ENCODE measurements at places on chromosomes 3 and 15.

DNA sequence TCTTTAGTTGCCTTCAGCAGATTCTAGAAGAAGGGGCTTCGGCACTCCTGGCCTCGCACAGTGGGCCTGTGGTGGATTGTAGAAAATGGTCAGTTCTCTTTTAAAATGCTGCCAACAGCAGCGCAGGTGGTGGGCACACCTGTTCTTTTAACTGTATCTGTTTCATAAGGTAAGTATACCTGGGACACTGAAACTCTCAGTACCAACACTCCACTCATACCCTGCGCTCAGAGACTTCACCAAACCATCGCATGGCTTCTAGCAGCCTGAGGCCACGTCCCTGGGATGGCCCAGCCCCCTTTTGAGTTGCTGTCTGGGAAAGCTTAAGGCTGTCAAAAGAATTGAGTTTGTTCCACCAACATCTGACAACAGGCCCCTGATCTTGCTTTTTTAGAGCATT lies 56.7 kb upstream of the MCF2L2 start:
- DNase-seq: no peak

GRCh38 chr15:80545078-80545477 lies 140.9 kb downstream of the ARNT2 start:
- DNase-seq: no peak

- DNase-seq: no peak
Observed at GRCh38 chr3:152317956-152318355, 49.2 kb downstream of the MBNL1 start.

- DNase-seq: no peak
Observed at GRCh38 chr3:53525765-53526703, 31.6 kb downstream of the CACNA1D start.

GRCh38 chr15:81955382-81956062 lies 90.3 kb downstream of the MEX3B start:
- no peak for DNase-seq

DNA sequence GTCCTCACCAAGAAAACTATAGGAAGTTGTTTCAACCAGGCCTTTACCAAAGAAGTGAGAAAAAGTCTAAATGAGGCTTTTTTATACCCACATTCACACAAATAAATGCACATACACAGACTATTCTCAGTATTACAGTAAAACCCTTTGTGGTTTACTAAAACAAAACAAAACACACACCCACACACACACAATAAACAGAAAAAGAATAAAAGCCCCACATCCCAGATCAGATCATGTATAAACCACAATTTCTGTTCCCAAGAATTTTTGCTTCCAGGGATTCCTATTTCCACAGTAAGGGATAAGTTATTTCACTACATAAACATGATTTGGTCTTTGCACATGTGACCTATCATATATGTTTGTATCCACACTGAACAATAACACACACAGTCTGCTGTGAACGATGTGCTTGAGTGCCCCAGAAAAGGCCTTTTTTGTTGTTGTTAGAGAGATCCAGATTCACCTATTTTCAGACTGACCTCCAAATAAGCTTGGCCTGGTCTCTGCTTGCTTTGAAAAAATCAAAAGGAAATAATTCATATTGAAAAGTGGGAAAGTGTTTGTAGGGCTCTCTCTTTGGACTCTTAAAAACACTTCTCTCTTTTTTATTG lies 283.4 kb upstream of the ATP11B start:
- DNase-seq: no peak

Data from GM20000 (cell line).